ENCODE measurements at places on chromosomes 11 and 22.

- no peak for DNase-seq
These were observed 642 bp upstream of the CASTOR1 start for GRCh38 chr22:30289980-30290313.

GRCh38 chr22:19043121-19044085 is 78.8 kb downstream of the DGCR2 start:
- peak; percentile 83 for DNase-seq

- DNase-seq = no peak
These were observed 36.4 kb downstream of the PITPNB start for GRCh38 chr22:27882507-27883290.

DNA sequence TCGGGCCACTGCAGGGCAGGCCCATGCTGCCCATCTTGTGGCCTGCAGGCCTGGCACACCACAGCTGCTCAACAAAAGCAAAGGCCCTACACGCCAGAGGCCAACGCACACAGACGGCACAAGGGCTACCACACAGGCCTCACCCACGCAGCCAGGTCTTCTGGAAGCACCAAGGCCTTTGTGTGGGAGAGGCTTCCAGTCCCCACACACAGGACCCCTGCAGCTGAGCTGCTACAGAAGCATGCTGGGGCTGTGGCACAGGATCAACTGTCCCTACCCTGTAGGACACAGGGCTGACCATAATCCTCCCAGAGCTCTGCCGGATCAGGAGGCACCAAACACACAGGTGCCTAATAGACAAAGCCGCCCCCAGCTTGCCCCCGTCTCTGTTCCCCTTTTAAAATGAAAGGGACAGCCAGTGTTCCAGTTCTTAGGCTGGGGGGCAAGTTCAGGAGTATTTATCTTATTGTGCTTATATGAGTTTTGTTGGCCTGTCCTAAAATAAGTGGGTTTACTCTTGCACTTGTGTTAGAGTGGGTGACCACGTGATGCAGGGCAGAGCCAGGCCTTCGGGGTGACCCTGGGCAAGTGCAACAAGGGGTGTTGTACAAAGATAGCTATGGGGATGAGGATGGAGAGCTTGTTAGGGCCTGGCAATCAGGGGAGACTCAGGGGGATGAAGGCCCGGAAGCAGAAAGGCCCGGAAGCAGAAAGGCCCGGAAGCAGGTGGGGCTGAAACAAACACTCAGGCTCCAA is 5.4 kb downstream of the TTLL12 start:
- no peak for DNase-seq

DNA sequence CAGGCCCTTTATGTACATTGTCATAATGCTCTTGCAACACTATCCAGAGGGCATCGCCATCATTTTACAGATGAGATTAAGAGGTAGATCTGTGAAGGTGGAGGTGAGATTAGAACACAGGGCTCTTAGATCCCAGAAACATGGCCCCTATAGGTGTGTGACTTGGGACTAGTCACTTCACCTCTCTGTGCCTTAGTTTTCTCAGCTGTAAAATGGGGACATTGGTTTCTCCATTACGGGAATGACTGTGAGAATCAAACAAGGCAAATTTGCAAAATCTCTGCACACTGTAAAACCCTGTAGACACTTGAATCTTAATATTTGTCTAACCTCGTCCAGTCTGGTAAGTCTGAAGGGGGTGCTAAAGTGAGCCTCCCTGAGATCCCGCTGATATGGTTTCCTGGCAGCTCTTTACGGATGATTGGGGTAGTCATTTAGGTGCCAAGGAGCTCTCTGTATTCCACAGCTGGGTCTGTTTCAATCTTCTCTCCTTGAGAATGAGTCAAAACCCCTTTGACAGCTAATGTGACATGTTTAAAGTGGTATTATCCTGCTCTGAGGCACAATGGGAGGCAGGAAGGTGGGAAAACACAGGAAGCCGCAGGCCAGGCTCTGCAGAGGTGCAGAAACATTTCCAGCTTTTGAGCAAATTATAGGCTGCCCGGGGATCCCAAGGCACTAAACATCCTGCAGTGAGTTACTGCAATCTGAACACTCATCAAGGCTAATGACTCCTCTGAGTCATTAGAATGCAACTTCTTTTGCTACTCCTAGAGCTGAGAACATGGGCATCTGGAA is 140.8 kb downstream of the CCDC81 start:
- DNase-seq = peak; percentile 90

DNA sequence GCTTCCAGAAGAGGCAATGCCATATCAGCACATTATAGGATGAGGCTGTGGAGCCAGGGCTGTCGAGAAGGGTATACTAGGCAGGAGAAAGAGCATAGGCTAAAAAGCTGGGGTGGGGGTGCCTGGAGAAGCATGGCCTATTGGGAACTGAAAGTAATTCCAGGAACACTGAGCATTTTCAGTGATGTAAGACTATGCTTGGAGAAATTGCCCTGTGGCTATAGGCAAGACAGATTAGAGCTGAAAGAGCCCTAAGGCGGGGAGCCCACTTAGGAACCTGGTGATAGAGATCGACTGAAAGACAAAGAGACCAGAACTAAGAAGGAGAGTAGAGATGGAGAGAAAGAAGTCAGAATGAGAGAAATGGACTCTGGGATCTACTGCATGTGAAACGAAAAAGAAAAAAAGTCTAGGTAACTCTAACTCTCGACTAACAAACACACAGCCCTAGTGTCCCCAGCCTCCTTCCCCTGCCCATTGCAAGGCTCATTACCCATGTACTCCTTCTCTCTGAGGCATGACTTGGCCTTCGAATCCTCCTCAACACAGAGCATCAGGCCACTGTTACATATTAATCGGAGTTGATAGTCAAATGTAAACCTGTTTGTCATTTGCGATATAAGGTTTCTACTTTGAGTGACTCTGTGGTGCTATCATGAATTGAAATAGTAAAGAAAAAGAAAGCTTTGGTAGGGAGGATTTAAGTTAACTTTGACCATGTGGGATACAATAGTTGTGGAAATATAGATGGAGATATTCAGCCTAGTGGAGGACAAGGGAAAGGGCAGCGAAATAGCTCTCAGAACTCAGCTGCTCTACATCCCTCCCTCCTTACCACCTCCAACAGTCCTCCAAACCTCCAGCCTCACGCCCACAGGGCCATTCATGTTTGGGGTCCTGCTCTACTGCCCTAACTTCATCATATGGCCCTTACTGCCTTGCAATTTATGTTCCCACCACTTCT is 52.3 kb upstream of the BMAL1 start:
- no peak for DNase-seq

DNA sequence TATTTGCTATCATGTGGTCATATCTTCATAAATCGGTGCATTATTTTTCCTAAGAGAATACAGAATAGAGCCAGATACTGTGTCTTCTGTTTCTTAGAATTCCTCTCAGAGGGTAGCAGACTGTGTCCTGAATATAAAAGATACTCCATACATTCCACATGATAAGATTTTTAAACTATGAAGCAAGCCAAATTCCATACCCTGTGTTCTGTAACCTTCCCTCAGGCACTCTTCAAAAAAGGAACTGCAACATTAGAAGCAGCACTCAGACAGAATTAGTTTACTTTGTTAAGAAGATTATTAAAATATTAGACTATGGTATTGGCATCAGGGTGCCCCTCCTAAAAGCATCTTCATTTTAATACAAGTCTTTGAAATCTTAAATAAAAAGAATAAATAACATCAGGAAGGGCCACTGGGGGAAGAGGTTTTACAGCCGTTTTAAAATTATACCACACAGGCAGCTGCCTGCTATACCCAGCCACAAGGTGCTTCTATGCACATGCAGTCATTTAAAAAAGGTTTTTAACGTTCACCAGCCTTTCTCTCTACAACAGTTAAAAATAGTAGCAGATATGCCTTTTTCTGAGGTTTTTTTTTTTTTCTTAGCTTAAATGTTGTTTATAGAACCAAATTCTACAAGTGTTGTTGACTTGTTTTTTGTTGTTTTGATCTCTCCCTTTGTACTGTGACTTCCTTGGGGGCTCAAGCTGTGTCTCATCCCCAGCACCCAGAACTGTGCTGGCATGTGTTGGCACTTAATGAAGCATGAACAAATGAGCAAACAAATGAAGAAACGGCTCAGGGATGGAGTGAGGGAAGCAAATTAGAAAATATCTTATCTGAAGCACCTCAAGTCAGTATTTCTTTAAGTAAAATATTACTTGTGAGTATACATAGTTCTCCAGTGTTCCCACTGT is 54.7 kb upstream of the CCDC89 start:
- peak; percentile 30 for DNase-seq

DNA sequence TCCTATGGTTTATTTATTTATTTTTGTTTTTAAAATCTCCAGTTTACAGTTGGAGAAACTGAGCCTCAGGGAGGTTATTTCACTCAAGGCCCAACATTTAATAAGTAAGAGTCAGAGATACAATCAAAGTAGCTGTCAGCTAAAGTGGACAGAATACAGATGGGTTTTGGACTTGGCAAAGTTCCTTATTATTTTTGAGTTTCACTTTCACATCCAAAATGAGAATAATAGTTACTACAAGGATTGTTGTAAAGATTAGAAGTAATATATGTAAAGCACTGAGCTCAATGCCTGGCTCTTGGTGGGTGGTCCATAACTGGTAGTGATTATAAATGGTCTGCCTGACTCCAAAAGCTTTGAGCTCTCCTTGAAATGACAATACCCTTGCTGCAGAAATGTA is 87.5 kb upstream of the SESN3 start:
- no peak for DNase-seq

DNA sequence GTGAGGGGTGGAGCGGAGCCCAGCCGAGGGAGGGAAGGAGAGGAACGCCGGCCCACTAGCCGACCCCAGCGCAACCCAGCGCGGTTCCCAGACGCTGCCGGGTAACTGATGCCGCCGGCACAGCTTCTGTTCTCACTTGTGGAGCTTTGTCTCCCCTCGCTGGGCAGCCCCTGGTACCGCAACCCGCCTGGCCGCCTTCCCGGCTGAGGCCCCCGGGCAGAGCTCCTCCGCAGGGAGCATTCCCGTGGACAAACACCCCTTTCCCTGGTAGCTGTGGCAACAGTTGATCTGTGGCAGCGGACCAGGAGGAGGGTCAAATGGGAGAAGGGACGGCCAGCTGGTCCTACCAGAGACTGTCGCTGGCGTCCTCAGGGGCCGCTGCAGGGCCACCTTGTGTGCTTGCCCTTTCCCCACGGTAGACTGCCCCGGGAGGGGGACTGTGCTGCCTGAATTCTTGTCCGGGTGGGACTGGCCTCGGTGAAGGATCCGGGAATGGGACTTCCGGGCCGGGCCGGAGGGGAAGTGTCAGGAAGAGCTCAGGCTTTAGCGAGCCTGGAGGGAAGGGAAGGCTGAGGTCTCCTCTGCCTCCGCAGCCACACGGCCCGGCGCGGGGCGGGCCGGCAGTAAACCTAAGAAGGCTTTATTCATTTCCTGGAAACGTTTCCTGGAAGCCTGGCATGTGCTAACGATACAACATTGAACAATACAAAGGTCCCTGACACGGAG is 468.0 kb downstream of the OPCML start:
- DNase-seq = peak; percentile 82

DNA sequence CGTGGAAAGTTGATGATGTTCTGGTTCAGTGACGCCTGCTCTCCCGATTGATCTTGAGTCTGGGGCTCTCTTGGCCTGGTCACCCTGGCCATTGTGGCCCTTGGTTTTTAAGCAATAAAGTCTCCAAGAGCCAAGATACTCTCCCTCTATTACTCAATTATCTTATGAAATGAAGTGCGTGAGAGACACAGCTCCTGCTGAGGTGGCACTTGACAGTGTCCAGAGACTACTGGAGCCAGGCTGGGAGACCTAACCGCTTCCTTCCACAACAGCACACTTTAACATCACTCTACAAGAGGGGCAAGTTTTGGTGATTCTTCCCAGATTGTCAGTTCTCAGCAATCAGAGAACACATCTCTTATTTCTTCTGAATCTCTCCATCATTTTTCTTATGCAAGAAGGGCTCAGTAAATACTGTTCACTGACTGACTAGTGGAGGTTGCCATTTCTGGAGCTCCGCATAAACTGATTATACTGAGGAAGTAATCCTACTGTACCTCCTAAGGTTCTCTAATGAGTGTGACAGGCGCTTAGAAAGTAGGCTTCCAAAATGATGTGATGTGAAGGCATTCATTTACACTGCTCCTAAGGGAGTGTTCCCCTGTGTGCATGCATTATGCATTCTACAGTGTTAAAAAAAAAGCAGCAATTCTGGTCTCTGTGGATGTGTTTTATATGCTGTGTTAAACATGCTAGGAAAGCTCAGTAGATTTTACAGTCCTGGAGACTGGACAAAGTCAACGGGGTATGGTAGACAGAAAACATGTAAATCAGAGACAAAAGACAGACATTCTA is 968.0 kb downstream of the OPCML start:
- no peak for DNase-seq

- no peak for DNase-seq
These were observed 40.8 kb upstream of the SMIM38 start for GRCh38 chr11:69114811-69115523.

DNA sequence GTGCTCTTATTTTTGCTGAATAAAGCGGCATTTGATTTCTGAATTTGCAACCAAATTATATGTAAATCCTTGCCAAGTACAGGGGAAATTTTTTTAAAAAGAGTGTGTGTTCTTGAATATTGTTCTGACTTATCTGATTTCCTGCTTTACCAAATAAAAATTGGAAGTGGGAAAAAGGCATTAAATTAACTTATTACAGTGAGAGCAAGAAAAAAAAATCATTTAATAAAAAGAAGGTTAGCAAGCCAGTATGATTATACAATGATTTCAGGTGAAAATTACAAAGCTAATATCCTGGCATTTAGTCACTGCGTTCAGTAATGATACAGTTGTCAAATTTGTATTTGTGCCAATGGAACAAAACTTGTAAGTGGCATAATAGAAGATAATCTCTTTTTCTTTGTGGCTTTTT is 82.1 kb upstream of the PPARA start:
- no peak for DNase-seq

DNA sequence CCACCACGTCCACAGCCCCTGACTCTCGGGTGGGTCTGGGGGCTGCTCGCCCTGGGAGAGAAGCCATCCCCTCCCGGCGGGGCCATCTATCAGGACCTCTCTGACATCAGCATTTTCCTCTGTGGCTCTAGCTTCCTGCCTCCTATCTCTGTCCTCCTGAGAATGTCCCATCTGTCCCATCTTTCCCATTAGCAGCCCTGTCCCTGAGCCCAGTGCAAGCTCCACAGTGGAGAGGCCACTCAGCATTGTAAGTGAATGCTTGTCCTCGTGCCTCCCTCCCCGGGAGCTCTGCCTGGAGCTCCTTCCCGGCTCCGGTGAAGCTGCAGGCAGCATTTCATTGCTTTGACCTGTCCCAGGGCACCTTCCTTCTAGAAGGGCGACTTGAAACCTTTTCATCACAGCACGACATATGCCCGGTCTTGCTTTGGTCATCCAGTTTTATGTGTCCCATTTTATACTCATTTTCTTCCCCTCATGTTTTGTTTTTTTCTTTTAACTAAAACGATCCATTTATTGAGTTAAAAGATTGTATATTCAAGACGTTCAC is 49.7 kb downstream of the RTN4R start:
- DNase-seq = no peak

- no peak for DNase-seq
These were observed 9.4 kb upstream of the OR56A3 start for GRCh38 chr11:5932671-5933070.

- DNase-seq = no peak
These were observed 610.7 kb downstream of the OPCML start for GRCh38 chr11:132921597-132921996.

Data from fibroblast of skin of back (primary cell).